ENCODE measurements at places on chromosomes 16 and 17.

DNA sequence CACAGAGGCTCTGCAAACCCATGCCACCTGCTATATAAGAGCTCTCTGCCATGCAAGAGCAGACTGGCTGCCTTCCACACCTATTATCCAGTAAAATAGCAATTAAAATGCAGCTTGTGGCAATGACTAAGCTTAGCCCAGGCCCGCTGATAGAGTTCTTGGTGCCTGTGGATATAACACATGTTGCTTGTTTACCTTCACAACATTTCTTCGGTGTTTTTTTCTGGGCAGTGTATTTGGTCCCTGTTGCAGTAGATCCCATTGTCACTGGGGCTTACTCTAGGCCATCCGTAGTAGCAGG, 63.5 kb downstream of the SPECC1 start:
- DNase-seq: no peak

- DNase-seq: peak; percentile 59
These were observed 3.7 kb downstream of the ADAD2 start for GRCh38 chr16:84194470-84195200.

- no peak for DNase-seq
These were observed 65.1 kb upstream of the HAS3 start for GRCh38 chr16:69040144-69040909.

DNA sequence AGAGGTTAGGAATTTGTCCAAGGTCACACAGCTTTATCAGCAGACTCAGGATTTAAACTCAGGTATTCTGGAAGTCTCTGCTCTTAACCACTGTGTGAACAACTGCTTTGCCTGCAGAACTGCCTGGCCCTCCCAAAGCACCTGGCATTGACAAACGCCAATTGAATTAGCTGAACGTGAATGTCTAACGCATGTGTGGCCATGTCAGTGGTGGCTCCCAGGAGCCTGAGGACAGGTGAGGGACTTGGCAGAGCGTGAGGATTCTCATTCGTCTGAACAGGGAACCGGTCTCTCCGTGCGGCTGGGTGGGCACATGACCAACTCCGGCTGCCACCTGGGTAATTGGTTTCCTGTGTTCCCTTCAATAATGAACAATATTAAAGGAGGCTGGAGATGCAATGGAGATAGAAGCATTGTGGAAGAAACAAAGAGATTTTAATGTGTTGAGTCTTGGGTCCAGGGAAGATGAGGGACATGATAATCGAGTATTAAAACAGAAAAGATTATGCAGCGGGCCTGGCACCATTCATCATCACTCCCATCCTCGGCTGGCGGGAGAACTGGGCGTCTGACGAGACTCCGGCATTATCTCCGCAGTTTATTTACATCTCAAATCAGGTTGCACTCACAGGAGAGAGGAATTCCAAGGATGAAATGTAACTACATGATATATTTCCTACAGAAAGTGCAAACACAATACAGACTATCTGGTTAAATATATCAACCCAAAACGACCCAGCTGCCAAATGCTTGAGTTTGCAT, 113.5 kb downstream of the NPIPB5 start:
- DNase-seq: no peak

GRCh38 chr16:79847101-79847500, 246.6 kb upstream of the MAF start:
- no peak for DNase-seq

DNA sequence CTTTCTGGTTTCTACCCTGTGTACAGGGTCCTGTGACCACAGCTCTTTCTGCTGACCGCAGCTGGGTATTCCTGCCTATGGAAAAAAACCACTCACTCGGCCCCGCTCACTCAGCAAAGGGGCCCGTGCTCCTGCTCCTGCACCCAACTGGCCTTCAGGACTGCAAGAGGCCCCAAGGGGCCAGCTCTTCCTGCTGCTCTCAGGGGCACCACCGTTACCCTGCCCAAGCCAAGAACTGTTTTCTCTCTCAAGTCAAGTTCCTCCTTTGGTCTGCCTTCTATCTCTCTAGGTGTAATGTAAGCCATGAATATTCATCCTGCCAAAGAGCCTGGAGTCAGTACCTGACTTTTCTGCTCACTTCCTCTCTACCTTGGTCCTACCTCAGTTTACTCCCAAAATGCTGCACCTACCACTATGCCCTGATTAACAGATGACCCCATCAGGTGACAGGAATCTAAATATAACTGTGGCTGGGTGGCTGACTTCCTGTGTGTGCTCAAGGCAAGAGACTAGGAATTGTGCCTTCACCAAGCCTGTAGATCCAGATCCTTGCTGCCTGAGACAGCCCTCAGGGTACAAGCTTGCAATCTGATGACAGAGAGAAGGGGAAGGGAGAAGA, 20.4 kb upstream of the SCIMP start:
- no peak for DNase-seq

DNA sequence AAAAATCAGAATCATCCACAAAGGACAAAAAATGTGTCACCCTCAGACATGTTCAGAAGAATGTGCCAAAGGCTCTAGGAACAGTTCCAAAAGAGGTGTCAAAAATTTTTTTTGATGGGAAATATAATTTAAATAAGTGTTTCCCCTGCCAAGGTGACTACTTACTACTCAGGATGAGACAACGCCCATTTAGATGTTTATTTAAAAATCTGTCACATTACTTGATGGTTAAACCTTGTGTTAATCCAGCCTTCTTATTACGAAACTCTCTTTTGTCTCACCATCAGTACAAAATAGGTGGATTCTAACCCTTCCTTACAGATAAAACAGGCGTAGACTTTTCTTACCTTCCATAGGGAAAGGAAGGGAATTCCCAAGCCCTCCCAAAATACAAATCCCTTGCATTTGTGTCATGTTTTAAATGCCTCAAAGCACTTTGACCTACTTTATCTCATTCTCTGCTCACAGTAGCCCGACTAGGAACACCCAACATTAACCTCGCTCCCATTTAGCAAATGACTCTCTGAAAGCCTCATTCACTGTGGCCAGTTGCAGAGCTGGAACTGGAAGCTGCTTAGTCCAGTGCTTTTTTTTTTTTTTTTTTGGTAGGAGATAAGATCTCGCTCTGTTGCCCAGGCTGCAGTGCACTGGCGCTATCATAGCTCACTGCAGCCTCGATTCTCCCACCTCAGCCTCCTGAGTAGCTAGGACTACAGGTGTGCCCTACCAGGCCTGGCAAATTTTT, 5.8 kb upstream of the GNA13 start:
- no peak for DNase-seq

- no peak for DNase-seq
These were observed 7.2 kb downstream of the ARL2BP start for GRCh38 chr16:57252148-57252721.

DNA sequence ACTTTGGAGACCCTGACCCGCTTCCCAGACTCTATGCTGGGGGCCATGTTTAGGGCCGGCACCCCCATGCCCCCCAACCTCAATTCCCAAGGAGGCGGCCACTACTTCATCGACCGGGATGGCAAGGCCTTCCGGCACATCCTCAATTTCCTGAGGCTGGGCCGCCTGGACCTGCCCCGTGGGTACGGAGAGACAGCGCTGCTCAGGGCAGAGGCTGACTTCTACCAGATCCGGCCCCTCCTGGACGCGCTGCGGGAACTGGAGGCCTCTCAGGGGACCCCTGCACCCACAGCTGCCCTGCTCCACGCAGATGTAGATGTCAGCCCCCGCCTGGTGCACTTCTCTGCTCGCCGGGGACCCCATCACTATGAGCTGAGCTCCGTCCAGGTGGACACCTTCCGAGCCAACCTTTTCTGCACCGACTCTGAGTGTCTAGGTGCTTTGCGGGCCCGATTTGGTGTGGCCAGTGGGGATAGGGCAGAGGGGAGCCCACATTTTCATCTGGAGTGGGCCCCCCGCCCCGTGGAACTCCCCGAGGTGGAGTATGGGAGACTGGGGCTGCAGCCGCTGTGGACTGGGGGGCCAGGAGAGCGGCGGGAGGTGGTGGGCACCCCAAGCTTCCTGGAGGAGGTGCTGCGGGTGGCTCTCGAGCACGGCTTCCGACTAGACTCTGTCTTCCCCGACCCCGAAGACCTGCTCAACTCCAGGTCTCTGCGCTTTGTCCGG, 1.1 kb downstream of the KCTD11 start:
- DNase-seq: no peak

GRCh38 chr17:66547151-66547865, 244.9 kb downstream of the PRKCA start:
- DNase-seq: no peak

DNA sequence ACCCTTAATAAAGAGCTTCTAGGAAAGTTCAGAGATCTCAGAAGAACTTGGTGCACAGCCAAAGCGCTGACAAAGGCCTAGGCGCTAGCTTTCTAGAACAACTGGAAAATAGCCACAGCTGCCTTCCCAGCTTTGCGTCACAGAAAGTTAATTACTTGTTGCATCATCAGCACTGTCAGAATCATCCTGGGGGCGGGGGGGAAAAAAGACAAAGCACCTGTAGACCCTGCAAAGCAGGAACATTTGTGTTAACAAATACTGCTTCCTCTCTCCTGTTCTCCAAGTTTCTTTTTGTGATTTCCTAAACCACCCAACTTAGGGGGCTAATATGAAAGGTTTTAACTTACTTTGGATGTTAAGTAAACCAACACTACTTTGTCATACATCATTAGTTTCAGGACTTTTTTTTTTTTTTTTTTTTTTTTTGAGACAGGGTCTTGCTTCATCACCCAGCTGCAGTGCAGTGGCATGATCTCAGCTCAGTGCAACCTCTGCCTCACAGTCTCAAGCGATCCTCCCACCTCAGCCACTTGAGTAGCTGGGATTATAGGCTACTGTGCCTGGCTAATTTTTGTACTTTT, 4.8 kb upstream of the AARSD1 start:
- DNase-seq: no peak

DNA sequence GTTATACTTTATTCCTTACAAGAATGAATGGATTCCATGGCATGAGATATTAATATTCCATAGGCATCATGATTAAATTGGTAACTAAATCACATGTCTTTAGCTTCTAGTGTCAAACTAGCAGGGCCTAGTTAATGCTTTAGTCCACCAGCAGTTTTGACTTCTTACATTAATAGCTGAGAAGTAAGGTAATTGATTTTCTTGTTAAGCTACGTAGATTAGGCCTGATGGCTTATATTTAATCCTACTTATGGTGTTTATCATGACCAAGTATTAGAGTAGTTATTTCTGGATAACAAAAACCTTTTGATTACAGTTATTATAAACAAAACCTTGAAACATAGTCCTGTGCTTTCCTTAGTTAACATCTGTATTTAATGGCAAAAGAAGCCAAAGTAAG, 184.5 kb downstream of the TANC2 start:
- DNase-seq: no peak

DNA sequence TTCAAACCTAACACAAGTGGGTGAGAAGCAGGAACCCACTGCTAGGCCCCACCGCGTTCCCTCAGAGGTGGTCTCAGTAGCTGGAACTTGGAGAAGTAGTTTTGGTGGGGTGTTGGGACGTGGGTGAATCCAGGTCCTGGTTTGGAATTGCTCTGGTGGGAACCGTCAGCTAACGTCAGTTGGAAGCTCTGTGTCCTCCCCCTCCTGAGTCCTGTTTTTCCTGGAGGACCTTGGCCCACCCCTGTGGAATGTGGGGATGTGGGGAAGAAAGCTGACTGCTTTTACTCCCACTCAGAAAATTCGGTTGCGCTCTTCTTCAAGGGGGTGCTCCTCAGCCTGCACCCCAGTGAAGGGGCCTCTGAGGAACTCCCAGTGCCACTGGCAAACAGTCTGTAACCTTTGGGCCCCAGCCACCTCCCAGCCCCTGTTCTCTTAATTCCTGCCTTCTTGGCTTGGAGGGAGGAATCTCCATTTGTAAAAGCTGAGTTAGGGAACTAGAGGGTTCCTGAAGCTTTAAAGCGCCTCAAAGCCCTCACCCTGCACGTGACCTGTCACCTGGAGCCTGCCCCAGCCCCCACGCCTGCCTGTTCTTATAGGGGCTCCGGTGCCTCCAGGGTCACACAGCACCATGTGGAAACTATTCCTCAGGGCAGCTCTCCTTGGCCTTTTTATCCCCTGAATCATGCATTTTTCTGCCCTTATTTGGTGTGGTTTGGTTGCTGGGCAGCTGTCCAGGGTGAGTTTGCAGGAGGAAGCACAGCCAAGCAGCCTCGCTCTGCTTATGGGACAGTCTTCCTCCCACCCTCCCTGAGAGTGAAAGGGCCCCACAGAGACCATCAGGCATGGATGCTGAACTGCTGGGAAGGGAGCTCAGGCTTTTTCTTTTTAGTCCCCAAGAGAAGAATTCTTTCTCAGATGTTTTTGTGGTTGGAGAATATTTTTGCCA, 16.2 kb upstream of the NAGLU start:
- no peak for DNase-seq

DNA sequence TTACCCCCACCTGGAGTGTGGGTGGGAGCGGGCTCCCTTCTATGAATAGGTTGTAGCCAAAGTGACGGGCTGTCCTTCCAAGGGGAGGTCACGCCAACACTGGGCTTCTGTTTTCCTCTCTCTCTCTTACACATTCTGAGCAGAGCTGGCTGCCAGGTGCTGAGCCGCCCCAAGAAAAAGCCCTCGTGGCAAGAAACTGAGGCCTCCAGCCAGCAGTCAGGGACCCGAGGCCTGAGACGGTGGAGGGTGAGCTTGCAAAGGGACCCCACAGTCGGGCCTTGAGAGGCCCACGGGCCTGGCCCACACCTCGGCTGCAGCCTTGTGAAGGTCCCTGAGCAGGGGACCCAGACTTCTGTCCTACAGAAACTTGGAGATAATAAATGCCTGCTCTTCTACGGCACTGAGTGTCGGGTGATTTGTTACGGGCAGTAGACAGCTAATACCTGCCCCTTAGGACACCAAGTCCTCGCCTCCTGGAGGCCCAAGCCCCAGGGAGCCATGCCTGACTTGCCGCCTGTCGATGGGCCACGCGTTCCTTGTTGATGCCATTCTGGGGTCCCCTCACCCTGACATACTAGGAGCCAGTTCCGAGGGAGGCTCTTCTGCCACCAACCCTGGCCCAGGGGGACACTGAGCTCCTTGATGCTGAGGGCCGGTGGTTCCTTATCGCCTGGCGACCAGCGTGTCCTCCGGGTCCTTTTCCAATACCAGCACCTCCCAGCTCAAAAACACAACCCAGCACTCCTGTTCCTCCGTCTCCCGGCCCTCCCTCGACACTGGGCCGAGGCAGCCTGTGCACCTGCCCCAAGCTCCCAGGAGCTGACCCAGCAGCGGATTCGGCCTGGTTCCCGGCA, 26.1 kb downstream of the SLC25A10 start:
- DNase-seq: no peak

- DNase-seq: peak; percentile 92
These were observed 1.4 kb downstream of the PHF23 start for GRCh38 chr17:7237761-7238419.

DNA sequence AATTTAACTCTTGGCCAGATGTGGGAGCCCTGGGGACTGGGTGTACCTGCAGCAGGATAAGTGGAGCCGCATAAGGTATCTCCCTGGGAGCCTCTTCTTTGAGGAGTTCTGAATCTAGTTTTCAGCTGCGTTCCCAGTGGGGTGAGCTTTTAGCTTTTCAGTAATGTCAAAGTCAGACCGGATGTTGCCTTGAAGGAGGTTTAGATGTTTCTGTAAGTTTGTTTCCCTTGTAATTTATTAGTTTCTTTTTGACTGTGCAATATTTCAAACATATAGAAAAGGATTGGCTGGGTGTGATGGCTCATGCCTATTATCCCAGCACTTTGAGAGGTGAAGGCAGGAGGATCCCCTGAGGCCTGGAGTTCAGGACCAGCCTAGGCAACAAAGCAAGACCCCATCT, 98.6 kb upstream of the EEF2KMT start:
- no peak for DNase-seq

- DNase-seq: no peak
These were observed 55.8 kb downstream of the SALL1 start for GRCh38 chr16:51095084-51095881.
